GM12891 (cell line): ENCODE measurements at places on chromosomes 3 and 15.

GRCh38 chr3:23751212-23751723 is 54.5 kb upstream of the UBE2E1 start:
- no peak for DNase-seq

DNA sequence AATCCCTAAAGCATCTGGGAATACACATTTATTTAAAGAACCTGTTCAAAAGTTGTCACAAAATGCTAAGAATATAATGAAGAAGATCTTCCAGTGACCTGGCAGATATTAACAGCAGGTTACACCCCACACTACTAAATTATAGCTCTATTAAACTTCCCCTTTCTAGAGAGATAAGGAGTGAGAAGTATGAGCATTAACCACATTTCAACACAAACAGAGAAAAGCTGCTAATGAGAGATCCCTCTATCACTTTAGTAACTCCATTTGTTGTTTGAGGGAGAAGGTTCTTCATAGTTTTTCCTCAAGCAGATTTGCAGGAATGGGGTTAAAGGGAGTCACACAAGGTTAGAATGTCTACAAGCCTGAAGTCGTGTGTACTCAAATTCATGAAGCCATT is 3.6 kb downstream of the COL8A1 start:
- DNase-seq: no peak

DNA sequence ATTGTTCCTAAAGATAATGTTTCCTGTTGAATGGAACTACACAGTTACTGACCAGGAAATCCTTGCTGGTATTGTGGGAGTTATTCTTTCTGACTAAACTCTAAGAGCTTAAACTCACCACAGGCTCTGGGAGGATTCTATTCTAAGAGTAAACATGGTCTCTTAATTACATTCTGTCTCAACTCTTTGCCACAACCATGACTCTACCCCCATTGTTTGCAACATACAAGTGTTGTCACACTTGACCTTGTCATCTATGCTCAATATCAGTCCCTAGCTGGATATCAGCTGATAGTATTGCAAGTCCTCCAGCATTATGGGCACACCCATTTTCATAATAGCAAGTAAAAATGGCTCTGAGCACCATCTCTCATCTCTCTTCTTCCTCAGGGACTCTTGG is 29.6 kb upstream of the SECISBP2L start:
- no peak for DNase-seq

GRCh38 chr3:25265284-25265683 is 162.8 kb upstream of the RARB start:
- DNase-seq: no peak

- DNase-seq: no peak
Measured at GRCh38 chr3:138426211-138426610, 8.2 kb upstream of the ESYT3 start.

DNA sequence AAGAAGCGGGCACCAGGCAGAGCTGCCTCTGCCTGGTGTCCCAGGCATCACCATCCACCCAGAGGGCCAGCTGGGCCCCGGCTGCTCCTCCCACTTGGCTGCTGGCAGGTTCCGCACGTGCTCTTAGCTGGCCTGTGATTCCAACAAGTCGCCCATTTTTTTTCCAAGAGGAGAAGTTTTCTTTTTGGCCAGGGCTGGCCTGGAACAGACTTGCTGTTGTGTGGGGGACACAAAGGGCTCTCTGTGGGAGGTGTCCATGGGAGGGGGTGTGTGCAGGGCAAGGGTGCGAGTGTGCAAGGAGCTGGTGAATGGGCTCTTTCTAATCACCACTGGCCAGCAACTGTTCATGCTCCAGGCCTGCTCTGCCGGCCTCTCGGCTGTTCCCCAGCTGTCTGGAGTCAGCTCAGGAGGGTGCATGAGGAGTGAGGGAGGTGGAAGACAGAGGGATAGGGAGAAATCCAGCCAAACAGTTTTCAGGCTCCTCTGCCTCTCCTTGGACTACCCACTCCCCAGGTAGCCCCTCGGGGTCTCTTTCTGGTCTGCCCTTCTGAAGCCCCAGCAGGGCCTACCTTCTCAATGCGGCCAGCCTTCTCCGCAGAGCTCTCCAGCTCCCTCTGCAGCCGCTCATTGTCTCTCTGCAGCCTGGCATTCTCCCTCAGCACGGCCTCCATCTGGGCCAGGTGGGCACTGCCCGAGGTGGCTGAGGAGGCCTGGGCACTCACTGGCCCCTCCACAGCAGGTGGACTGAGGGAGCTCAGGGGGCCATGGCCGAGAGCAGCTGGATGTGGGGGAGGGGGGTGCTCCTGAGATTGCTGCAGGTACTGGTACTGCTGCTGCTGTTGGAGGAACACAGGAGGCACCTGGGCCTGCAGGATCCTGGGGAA is 7.1 kb downstream of the AMOTL2 start:
- DNase-seq: no peak
